Cardiac muscle cell (in vitro differentiated cells and primary cell): ENCODE measurements at places on chromosomes 13 and 19. TPM values are rescaled to one million over a fixed set of nuclear protein-coding genes. Genes with fewer than 3 reads are reported as not detected.
A peak's percentile ranks its signal among the peaks of the same experiment; 100 is the strongest.

DNA sequence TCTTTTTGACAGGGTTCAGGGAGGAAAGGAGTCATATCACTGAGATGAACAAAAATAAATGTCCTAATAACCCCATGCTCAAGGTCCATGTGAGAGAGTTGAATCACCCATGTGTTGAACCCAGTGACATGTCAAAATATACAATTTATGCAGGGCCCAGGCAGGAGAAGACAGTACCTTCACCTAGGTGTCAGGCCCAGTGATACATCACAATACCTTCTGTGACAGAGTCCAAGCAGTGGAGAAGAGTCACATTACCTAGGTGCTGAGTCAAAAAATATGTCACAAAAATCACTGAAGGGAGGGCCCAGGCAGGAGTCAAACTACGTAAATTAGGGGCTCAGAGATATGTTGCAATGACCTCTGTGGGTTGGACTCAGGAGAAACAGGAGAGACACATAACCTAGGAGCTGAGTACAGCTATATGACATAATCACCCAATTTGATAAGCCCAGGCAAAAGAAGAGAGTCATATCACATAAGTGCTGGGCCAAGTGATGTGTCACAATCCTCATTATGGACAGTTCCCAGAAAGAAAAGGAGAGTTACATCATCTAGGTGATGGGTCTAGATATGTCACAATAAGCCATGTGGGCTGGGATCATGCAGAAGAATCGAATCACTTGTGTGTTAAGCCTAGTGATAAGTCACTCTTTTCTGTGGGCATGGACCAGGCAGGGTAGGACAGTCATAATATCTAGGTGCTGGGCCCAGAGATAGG lies 13.8 kb upstream of the ZNF724 start:
- H3K4me1 ChIP-seq, result no peaks in the 10 kb centered on the region
- DNase-seq, result no peak
- peaks cover 30% of the 10 kb centered on the region for H3K36me3 ChIP-seq
- H3K27me3 ChIP-seq, result no peaks in the 10 kb centered on the region
- H3K4me3 ChIP-seq, result no peak overlapping the region
- no peak overlapping the region for H3K27ac ChIP-seq

DNA sequence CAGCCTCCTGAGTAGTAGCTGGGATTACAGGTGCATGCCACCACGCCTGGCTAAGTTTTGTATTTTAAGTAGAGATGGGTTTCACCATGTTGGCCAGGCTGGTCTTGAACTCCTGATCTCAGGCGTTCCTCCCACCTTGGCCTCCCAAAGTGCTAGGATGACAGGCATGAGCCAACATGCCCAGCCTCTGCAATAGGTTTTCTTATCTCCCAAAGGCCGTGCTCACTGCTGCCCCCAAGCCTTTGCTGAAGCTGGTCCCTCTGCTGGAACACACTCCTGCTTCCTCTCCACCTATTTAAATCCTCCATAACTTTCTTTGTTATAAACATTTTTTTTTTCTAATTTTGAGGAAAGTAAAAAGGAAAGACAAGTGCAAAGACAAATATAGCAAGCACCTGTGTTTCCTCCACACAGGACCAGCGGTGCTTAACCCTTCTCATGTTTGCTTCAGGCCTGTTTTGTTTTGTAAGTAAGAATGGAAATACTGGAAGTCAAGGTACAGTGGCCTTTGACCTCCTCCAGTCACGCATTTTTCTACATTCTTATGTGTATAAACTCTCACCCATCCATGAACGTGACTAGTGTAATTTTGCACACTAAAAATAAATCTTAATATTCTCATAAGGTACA lies 14.5 kb upstream of the TNFAIP8L1 start:
- no peak overlapping the region for H3K27ac ChIP-seq
- peaks cover 30% of the 10 kb centered on the region for H3K4me1 ChIP-seq
- no peak overlapping the region for H3K4me3 ChIP-seq

DNA sequence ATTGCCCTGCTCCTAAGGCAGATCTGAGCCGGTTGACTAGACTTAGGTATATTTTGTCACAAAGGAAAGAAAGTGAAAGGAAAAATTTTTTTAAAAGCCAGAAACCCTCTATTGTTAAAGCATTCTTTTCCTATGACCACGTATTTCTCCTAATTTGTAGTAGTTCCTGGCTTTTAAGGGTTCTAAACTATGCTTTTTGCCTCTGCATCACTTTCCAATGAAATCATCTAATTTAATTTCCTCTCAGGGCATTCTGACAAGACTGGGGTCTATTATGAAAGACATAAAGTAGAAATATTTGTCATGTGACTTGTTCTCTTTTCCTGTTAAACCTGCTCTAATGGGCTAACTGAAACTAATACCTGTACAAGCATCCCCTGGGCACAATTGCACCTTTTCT lies 233.0 kb upstream of the PRR20A start:
- H3K36me3 ChIP-seq, result no peaks in the 10 kb centered on the region
- DNase-seq, result no peak
- no peak overlapping the region for H3K27ac ChIP-seq
- no peaks in the 10 kb centered on the region for H3K27me3 ChIP-seq
- H3K4me1 ChIP-seq, result no peaks in the 10 kb centered on the region

The RFPL4AL1 gene
- not detected in 2 replicates for total RNA-seq

The FCAR gene
- not detected in 2 replicates for total RNA-seq

DNA sequence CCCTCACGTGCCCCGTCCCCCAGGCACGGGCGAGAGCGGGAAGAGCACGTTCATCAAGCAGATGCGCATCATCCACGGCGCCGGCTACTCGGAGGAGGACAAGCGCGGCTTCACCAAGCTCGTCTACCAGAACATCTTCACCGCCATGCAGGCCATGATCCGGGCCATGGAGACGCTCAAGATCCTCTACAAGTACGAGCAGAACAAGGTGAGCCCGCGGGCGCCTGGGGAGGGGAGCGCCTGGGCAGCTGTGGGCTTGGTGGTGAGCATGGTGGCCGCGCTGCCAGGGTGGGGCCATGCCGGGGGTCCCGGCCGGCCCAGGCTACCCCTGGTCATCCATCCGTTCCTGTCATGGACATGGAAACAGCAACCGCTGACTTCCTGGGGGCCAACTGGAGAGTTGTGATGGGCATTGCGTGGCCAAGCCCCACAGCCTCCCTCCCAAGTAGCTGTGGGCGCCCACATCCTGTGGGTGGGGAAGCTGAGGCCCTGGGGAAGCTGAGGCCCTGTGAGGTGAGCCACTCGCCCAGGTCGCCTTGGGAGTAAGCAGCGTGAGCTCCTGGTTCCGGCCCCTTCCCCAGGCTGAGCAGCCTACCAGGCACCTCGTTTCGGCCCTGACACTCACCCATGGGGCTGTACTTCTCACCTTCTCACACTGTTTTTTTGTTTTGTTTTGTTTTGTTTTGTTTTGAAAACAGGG lies 16.1 kb downstream of the GNA11 start:
- H3K4me3 ChIP-seq, result no peak overlapping the region
- DNase-seq, result no peak
- H3K27ac ChIP-seq, result no peak overlapping the region
- H3K36me3 ChIP-seq, result no peaks in the 10 kb centered on the region
- H3K27me3 ChIP-seq, result no peaks in the 10 kb centered on the region

DNA sequence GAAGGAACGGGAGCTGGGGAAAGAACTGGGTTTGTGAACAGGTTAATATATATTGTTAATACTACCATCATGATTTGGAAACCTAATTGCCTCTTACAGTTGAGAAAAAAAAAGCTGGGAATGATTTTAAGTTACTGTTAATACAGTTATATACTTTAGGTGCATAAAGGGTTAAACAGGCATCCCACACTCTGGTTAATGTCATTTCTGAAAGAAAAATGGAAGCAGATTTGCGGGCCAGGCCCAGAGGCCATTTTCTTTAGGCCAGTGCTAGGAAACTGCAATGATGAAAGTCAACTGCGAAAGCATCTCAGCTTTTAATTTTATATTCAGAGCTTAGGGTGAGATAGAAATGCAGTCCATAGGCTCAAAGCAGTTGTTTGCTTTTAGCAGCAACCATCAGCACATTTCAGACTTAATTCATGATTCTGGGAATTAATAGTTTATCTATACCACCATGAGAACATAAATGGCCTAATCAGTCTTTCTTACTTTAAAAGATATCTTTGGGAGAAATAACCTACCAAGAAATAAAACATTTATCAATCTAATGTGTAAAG lies 592.8 kb downstream of the GPC6 start:
- no peaks in the 10 kb centered on the region for H3K36me3 ChIP-seq
- no peak for DNase-seq
- H3K27ac ChIP-seq, result no peak overlapping the region
- no peaks in the 10 kb centered on the region for H3K4me1 ChIP-seq

The DEDD2 gene
- total RNA-seq, result 69.7 and 71.6 TPM in 2 replicates

DNA sequence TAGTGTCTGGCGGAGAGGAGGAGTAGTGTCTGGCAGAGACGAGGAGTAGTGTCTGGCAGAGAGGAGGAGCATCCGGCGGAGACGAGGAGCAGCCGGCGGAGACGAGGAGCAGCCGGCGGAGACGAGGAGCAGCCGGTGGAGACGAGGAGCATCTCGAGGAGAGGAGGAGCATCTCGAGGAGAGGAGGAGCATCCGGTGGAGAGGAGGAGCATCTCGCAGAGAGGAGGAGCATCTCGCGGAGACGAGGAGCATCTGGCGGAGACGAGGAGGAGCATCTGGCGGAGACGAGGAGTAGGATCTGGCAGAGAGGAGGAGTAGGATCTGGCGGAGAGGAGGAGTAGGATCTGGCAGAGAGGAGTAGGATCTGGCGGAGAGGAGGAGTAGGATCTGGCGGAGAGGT lies 18.2 kb downstream of the C13orf46 start:
- no peaks in the 10 kb centered on the region for H3K36me3 ChIP-seq
- H3K4me3 ChIP-seq, result no peak overlapping the region
- no peak for DNase-seq
- H3K4me1 ChIP-seq, result no peaks in the 10 kb centered on the region
- no peaks in the 10 kb centered on the region for H3K27me3 ChIP-seq

The ZNF763 gene
- total RNA-seq, result 4.2 and 4.6 TPM in 2 replicates

The CDKN2D gene
- 11.1 and 15.3 TPM in 2 replicates for total RNA-seq

DNA sequence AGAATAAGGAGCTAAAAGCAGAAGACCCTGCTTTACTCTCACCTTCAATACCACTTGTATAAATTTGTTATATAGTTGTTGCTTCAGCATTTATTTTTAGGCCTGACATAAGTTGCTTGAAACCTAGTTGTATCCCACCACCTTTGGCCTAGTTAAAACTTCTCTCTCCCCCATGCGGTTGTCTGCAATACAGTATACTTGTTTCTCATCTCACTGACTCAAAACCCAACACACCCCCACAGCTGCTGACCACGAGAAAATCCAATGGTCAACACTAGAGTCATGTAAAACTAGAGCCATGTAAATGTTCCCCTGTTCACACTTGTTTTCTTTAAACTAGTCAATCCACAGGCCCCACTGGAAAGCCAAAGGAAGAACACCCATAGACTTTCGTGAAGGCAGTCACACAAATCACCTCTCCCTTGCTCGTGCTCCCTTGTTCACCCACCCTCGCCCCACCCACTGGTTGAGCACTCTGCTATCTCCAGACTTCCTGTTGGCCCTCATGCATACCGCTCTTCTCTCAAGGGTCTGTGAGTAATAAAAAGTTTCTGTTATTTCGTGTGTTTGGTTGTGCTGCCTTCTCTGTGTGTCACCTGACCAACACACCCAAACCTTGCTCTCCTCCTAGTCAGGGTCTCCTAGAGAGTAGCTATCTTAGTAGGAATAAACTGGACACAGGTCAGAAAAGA lies 12.9 kb upstream of the CCDC169 start:
- H3K27me3 ChIP-seq, result no peaks in the 10 kb centered on the region
- H3K4me3 ChIP-seq, result no peak overlapping the region
- H3K36me3 ChIP-seq, result peaks cover 28% of the 10 kb centered on the region
- peak; percentile 32 for DNase-seq
- no peaks in the 10 kb centered on the region for H3K4me1 ChIP-seq

The DPF1 gene
- total RNA-seq, result 7.8 and 9.6 TPM in 2 replicates

GRCh38 chr13:50215399-50215798 lies 200.2 kb downstream of the KCNRG start:
- no peak for DNase-seq
- H3K4me1 ChIP-seq, result no peaks in the 10 kb centered on the region
- H3K36me3 ChIP-seq, result no peaks in the 10 kb centered on the region
- no peaks in the 10 kb centered on the region for H3K27me3 ChIP-seq

DNA sequence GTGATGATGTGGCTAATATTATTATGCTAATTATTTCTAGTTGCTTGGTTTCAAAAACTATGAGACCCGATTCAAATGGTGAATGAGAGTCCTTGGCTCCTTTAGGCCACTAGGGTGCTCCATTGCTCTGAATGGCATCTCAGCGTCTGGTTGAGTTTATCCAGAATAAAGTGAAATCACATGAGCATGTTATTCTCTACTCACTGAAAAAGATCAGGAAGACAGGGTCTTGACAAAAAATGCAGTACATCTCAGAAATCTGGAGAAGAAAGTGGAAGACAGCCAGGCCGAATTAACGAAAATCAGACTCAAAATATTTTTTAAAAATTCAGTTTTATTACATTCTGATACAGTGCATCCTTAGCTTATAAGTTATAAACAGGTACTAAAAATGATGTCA lies 516.2 kb downstream of the MYO16 start:
- H3K27ac ChIP-seq, result no peak overlapping the region
- no peaks in the 10 kb centered on the region for H3K36me3 ChIP-seq
- no peaks in the 10 kb centered on the region for H3K4me1 ChIP-seq
- DNase-seq, result peak; percentile 74
- H3K4me3 ChIP-seq, result no peak overlapping the region

The ARHGAP45 gene
- 88.6 and 133 TPM in 2 replicates for total RNA-seq

The NDUFA3 gene
- total RNA-seq, result 58.8 and 104 TPM in 2 replicates

GRCh38 chr19:28667348-28667977 lies 545.5 kb downstream of the UQCRFS1 start:
- H3K27ac ChIP-seq, result no peak overlapping the region
- no peak for DNase-seq
- no peak overlapping the region for H3K4me3 ChIP-seq
- no peaks in the 10 kb centered on the region for H3K36me3 ChIP-seq
- no peaks in the 10 kb centered on the region for H3K4me1 ChIP-seq
- no peaks in the 10 kb centered on the region for H3K27me3 ChIP-seq
